ENCODE measurements at places on chromosomes 4 and X. TPM values are rescaled to one million over a fixed set of nuclear protein-coding genes. Genes with fewer than 3 reads are reported as not detected.

DNA sequence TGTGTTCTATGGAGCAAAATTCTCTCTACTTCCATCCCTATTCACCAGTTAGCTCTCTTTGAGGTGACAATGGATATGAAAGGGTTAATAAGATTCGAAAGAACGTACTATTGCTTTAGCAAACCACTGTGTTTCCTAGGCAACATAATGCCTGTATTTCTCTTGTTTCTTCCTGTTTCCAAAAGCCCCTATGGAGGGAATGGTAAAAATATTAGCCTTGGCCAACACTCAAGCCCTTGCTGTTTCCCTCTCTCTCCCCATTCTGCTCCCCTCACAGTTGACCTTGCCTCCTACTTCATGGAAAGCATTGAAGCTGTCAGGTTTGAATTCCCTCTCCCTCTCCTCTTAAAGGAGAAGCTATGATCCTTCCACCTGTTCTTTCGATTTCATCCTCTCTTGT lies 9.6 kb upstream of the PGRMC1 start:
- no peaks in the 10 kb centered on the region for H3K36me3 ChIP-seq
- no peak overlapping the region for H3K4me3 ChIP-seq
- DNase-seq = no peak
- no peaks in the 10 kb centered on the region for H3K27me3 ChIP-seq
- H3K27ac ChIP-seq = no peak overlapping the region

- DNase-seq = peak; percentile 25
- H3K4me1 ChIP-seq = peaks cover 16% of the 10 kb centered on the region
- no peaks in the 10 kb centered on the region for H3K27me3 ChIP-seq
- H3K4me3 ChIP-seq = no peak overlapping the region
- H3K27ac ChIP-seq = peak overlapping the region; percentile 15
These were observed 34.4 kb downstream of the SLAIN2 start for GRCh38 chr4:48375651-48376304.

DNA sequence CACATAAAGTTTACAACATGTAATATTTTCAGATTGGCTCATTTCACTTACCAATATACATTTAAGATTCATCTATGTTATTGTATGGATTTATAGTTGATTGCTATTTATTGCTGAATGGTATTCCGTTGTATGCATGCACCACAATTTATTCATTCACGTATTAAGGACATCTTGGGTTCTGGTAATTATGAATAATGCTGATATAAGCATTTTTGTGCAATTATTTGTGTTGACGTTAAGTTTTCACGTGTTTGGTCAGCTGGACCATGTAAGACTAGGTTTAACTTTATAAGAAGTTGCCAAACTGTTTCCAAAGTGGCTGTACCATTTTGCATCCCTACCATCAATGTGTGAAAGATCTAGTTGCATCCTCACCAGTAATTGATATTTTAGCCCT lies 35.1 kb downstream of the MAGEB10 start:
- no peaks in the 10 kb centered on the region for H3K4me1 ChIP-seq
- H3K36me3 ChIP-seq = no peaks in the 10 kb centered on the region
- H3K27me3 ChIP-seq = no peaks in the 10 kb centered on the region
- no peak overlapping the region for H3K27ac ChIP-seq
- H3K4me3 ChIP-seq = no peak overlapping the region

DNA sequence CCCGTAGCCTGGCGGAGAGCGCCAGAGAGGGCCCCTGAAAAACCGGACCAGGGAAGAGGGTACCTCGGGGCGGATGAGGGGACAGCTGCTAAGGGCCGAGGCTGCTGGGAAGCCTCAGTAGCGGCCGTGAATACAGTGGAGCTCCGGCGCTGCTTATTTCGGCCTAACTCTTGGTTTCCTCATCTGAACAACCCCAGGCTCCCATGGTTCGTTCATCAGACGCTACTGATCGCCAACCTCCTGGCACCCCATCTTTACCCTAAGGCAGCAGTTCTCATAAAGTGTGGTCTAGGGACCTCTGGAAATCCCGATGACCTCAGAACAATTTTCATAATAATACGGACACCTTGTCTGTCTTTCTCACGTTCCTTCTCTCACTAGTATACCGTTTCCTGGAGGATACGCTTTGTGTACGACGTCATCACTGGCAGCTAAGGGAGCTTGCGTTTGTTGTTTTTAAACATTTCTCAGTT lies 645 bp upstream of the RAB28 start:
- H3K4me3 ChIP-seq = peak overlapping the region; percentile 96
- H3K27me3 ChIP-seq = no peaks in the 10 kb centered on the region
- peak overlapping the region; percentile 88 for H3K27ac ChIP-seq
- DNase-seq = no peak
- no peaks in the 10 kb centered on the region for H3K36me3 ChIP-seq

- no peak overlapping the region for H3K27ac ChIP-seq
- H3K36me3 ChIP-seq = no peaks in the 10 kb centered on the region
- H3K4me1 ChIP-seq = no peaks in the 10 kb centered on the region
- H3K4me3 ChIP-seq = no peak overlapping the region
These were observed 86.3 kb downstream of the EGF start for GRCh38 chr4:109998867-109999584.

- no peaks in the 10 kb centered on the region for H3K27me3 ChIP-seq
- no peaks in the 10 kb centered on the region for H3K4me1 ChIP-seq
- no peaks in the 10 kb centered on the region for H3K36me3 ChIP-seq
- no peak for DNase-seq
These were observed 79.5 kb downstream of the PRKG2 start for GRCh38 chr4:81135501-81135900.

DNA sequence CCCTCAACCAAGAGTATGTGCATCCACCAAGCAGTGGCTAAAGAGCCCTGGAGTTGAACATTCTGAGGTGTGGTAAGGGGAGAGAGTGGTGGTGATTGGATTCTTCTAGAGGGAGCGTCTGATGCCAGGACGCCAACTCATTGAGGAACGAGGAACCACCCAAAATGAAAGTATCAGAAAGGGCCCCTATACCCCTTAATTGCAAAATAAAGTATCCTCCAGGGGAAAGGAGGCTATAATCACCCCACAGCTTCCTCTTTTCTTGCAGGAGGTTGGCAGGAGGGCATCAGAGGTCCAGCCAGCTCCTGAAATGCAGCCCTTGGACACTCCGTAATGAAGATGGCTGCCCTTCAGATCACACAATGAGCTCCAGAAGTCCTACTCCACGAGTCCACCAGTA lies 5.3 kb upstream of the KIAA1210 start:
- H3K36me3 ChIP-seq = no peaks in the 10 kb centered on the region
- no peak for DNase-seq
- no peak overlapping the region for H3K27ac ChIP-seq
- no peak overlapping the region for H3K4me3 ChIP-seq
- no peaks in the 10 kb centered on the region for H3K4me1 ChIP-seq

- H3K27ac ChIP-seq = no peak overlapping the region
- DNase-seq = no peak
- no peaks in the 10 kb centered on the region for H3K36me3 ChIP-seq
These were observed 155.5 kb downstream of the SLC7A11 start for GRCh38 chr4:138086611-138087041.

DNA sequence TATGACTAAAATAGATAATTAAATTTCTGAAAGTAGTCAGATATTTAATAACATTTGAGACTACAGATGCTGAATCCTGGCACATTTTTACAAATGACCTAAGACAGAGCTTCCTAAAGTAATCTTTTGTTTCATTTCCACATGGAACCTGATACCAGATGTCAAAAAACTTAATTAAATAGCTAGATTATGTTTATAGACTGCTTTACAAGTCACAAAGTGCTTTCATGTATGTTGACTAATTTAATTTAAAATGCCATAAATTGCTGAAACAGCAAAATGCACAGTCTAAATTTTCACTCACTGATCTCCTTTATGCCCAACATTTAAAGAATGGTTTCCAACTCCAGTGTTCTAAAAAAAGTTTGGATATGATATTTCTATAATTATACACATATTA lies 299.1 kb upstream of the TBX22 start:
- no peak overlapping the region for H3K27ac ChIP-seq
- H3K36me3 ChIP-seq = no peaks in the 10 kb centered on the region
- H3K27me3 ChIP-seq = no peaks in the 10 kb centered on the region
- H3K4me1 ChIP-seq = no peaks in the 10 kb centered on the region

DNA sequence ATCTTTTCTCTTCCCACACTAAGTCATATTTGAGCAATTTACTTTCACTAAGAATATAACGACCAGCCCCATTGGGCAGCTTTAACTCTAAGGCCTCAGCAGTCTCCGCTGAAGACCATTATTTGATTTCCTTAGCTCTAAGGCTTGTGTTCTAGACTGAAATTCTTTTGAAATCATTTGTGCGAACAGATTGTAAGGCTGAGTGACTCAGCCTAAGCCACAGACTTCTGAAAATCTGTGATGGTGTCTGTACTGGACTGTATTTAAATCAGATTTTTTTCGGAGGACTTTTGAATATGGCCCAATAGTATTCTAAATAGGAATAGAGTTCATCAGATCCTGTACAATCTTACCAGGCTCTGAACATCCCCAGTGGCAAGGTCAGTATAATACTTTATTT lies 150.3 kb upstream of the TECRL start:
- DNase-seq = no peak
- peaks cover 6% of the 10 kb centered on the region for H3K4me1 ChIP-seq
- no peaks in the 10 kb centered on the region for H3K27me3 ChIP-seq
- no peaks in the 10 kb centered on the region for H3K36me3 ChIP-seq

- no peak overlapping the region for H3K4me3 ChIP-seq
- no peaks in the 10 kb centered on the region for H3K27me3 ChIP-seq
- H3K4me1 ChIP-seq = peaks cover 18% of the 10 kb centered on the region
- no peaks in the 10 kb centered on the region for H3K36me3 ChIP-seq
- DNase-seq = no peak
These were observed 73.2 kb downstream of the SLC4A4 start for GRCh38 chr4:71411981-71412380.

- peak overlapping the region; percentile 52 for H3K27ac ChIP-seq
- H3K27me3 ChIP-seq = no peaks in the 10 kb centered on the region
- DNase-seq = no peak
- H3K4me1 ChIP-seq = peaks cover 22% of the 10 kb centered on the region
- no peaks in the 10 kb centered on the region for H3K36me3 ChIP-seq
These were observed 61.3 kb upstream of the CRMP1 start for GRCh38 chr4:5954056-5954760.

- H3K4me1 ChIP-seq = peaks cover 9% of the 10 kb centered on the region
- peaks cover 4% of the 10 kb centered on the region for H3K36me3 ChIP-seq
- H3K27ac ChIP-seq = no peak overlapping the region
- DNase-seq = no peak
These were observed 10.1 kb downstream of the FGFRL1 start for GRCh38 chr4:1021386-1022050.

DNA sequence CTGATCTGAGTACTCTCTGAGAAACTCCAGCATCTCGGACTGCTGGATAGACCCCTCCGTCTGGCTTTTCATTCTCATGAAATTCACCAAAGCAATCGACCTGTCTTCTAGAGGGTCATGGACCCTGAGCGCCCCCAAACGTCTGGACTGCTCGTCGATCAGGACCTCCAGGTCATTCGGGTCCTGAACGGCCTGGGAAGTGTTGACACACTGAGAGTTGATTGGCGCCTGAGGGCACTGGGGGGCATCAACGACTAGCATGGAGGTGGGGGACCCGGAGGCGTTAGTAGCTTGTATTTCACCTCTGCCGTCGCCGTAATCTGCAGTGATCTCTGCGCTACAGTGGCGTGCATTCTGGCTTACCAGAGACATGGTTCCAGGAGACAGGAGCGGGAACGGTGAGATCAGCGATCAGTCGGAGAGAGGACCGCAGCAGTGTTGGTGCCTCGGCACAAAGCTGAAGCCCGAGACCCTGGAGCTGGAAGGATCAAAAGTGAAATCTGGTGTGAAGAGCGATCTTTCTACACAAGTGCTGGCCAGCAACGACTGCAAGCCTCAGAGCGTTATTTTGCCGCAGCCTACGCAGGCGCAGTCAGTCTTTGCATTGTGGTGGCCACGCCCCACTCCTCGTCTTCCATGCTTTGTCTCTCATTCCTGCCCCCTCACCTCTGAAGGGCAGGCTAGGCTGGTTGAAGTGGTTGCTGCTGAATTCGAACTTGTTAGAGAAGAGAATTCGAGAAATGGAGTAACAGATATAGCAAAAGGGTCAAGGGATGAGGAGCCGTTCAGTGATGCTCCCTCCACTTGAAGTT lies at the start of gene MAGEE2:
Gene MAGEE2, minus strand, starts transcription at position 575 of the 812 bp plus-strand sequence. Its CDS starts 203 bp downstream, at position 372.
- H3K4me1 ChIP-seq = no peaks in the 10 kb centered on the region
- no peaks in the 10 kb centered on the region for H3K27me3 ChIP-seq
- H3K4me3 ChIP-seq = no peak within 1 kb of the TSS
- peak; percentile 13 for DNase-seq
- H3K27ac ChIP-seq = no peak within 1 kb of the TSS

- H3K4me3 ChIP-seq = no peak overlapping the region
- peaks cover 11% of the 10 kb centered on the region for H3K4me1 ChIP-seq
- DNase-seq = peak; percentile 53
- H3K27me3 ChIP-seq = no peaks in the 10 kb centered on the region
These were observed 6.0 kb downstream of the SLC2A9 start for GRCh38 chr4:10015140-10015753.

GRCh38 chr4:172578712-172579111 lies 589.9 kb upstream of the GALNT7 start:
- H3K27ac ChIP-seq = no peak overlapping the region
- H3K4me3 ChIP-seq = no peak overlapping the region
- no peaks in the 10 kb centered on the region for H3K27me3 ChIP-seq
- no peaks in the 10 kb centered on the region for H3K4me1 ChIP-seq
- DNase-seq = no peak
- no peaks in the 10 kb centered on the region for H3K36me3 ChIP-seq

DNA sequence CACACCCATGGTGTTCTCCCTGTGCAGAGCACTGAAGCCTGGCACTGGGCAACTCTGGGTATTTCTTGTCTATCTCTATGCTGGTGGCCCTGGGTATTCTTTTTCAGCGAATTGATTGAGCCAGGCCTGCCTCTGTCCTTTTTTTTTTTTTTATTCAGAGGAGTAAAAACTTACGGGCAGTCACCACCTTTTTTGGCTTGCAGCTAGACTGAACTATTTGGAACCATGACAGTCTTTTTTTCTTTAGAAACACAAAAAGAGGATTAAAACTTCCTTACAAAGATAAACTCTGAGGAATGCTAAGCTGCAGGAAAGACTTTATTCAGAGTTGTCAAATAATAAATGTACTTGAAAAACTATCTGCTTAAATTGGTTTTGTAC lies 119.2 kb upstream of the STIM2 start:
- no peaks in the 10 kb centered on the region for H3K27me3 ChIP-seq
- no peak overlapping the region for H3K4me3 ChIP-seq
- H3K27ac ChIP-seq = no peak overlapping the region
- no peaks in the 10 kb centered on the region for H3K36me3 ChIP-seq
- peaks cover 7% of the 10 kb centered on the region for H3K4me1 ChIP-seq

The BANK1 gene
- total RNA-seq = 1.0 TPM

The RBMX2 gene
- 13.2 TPM for total RNA-seq

The BEX1 gene
- 57.4 TPM for total RNA-seq

The BBS12 gene
- not detected for total RNA-seq

The PDCL2 gene
- not detected for total RNA-seq
